AG09309 (cell line): ENCODE measurements at places on chromosomes 5 and 9.

GRCh38 chr9:94894094-94894699 lies 167.7 kb downstream of the AOPEP start:
- DNase-seq, result no peak

DNA sequence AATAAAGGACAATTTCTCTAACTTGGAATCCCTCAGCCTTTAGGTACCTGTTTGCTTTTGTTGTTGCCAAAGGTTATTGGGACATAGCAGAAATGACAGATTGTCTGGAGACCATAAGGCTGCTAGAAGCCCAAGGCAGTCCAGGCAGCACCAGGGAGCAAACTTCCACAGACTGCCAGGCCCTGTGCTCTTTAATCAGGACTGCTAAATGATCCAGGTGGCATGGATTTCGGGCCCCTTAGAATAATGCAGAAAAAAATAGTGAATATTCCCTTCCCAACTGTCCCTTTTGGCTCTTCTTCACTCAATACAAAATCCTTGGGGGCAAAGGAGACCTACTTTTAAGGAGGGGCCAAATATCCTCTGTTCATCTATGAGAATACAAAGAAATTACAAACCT lies 73.9 kb downstream of the GABRA1 start:
- no peak for DNase-seq

DNA sequence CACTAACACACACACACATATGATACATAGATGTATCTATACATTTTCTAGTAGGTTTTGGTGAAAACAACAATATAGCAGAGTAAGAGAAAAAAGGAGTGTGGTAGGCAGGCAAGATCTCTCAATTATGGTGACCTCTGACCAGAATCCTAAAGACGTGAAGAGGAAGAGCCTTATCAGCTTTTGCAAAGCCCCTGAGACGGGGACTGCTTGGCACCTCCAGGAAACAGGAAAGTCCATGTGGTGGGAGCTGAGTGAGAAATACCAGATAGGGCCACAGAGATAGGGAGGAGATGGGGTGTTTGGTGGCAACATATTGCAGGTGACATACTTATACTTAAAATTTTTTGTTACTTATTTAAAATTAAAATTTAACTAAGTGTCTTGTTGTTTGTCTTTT lies 39.9 kb upstream of the CTXN3 start:
- no peak for DNase-seq

GRCh38 chr9:14750821-14751220 lies 28.3 kb upstream of the CER1 start:
- no peak for DNase-seq
